Vagina (tissue), 2 donors: ENCODE measurements at places on chromosomes 6 and 20.

GRCh38 chr6:38774929-38775707 is 60.0 kb downstream of the DNAH8 start:
- no peak for DNase-seq
- H3K27ac ChIP-seq, result no peak overlapping the region
- no peaks in the 10 kb centered on the region for H3K4me1 ChIP-seq
- no peaks in the 10 kb centered on the region for H3K27me3 ChIP-seq

DNA sequence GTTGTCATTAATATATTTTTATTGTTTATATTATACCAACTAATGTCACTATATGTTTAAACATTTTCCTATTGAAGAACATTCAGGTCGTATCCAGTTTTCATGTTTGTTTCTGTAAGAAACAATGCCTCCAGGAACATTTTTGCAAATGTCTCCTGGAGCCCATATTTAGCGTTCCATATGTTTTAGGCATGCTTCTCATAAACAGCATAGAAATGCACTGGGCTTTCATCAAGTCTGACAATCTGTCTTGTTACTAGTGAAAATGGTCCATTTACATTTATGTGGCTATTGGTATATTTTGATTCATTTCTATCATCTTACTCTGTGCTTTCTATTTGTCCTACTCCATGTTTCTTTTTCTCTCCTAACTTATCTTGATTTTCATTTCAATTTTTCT is 431.7 kb downstream of the TFAP2A start:
- no peak overlapping the region for H3K4me3 ChIP-seq
- H3K27ac ChIP-seq, result no peak overlapping the region
- H3K27me3 ChIP-seq, result no peaks in the 10 kb centered on the region
- H3K4me1 ChIP-seq, result no peaks in the 10 kb centered on the region

GRCh38 chr6:29705389-29706231 is 17.6 kb upstream of the HLA-F start:
- no peaks in the 10 kb centered on the region for H3K36me3 ChIP-seq
- H3K4me3 ChIP-seq, result no peak overlapping the region
- DNase-seq, result no peak
- no peaks in the 10 kb centered on the region for H3K4me1 ChIP-seq

GRCh38 chr6:16224409-16224808 is 14.0 kb upstream of the GMPR start:
- no peaks in the 10 kb centered on the region for H3K27me3 ChIP-seq
- H3K27ac ChIP-seq, result no peak overlapping the region
- H3K36me3 ChIP-seq, result no peaks in the 10 kb centered on the region

DNA sequence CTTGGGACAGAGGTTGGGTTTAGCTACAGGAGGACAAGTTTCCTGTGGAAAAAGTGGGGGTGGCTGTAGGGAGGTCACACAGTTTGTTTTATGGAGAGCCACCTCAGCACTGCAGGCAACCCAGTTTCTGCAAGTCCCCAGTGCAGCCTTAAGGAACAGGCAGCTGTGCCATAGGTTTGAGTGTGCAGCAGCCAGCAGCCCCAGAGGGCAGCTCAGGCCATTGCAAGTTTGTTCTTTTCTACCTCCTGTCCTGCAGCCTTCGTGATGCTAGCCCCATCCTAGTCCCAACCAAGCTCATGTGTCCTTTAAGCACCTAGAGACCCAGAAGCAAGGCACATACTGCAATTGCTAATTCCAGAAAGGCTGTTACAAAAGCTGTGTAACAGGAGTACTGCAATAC is 58.8 kb downstream of the ZBTB9 start:
- no peaks in the 10 kb centered on the region for H3K27me3 ChIP-seq
- peaks cover 14% of the 10 kb centered on the region for H3K4me1 ChIP-seq
- H3K36me3 ChIP-seq, result no peaks in the 10 kb centered on the region
